K562 (cell line): ENCODE measurements at places on chromosomes 7 and 10.
A peak's percentile ranks its signal among the peaks of the same experiment; 100 is the strongest.

- H3K27me3 ChIP-seq: no peaks in the 10 kb centered on the region
- no peak overlapping the region for H3K4me3 ChIP-seq
- H3K27ac ChIP-seq: no peak overlapping the region
Measured at GRCh38 chr7:46811529-46811928, 770.4 kb downstream of the TNS3 start.

DNA sequence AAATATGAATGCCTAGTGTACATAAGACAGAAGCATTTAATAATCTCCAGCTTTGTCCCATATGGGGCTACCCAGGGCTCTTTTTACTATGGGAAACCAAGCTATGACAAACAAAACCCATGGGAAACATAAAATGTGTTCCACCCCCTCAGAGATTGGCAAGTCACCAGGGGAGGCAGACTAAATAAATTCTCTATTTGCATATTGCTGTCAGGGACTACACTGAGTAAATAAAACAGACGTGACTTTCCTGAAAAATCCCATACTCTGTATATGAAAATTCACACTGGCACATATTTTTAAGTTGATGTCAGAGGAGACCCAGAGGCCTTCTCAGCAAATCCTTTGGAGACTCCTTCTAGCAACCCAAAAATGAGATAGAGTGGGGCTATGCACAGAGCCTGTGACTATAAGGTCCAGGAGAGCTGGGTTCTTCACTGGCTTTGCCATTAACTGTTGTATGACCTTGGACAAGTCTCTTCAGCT lies 44.0 kb upstream of the HPSE2 start:
- no peak for DNase-seq
- H3K4me3 ChIP-seq: no peak overlapping the region
- no peaks in the 10 kb centered on the region for H3K27me3 ChIP-seq
- H3K36me3 ChIP-seq: no peaks in the 10 kb centered on the region

DNA sequence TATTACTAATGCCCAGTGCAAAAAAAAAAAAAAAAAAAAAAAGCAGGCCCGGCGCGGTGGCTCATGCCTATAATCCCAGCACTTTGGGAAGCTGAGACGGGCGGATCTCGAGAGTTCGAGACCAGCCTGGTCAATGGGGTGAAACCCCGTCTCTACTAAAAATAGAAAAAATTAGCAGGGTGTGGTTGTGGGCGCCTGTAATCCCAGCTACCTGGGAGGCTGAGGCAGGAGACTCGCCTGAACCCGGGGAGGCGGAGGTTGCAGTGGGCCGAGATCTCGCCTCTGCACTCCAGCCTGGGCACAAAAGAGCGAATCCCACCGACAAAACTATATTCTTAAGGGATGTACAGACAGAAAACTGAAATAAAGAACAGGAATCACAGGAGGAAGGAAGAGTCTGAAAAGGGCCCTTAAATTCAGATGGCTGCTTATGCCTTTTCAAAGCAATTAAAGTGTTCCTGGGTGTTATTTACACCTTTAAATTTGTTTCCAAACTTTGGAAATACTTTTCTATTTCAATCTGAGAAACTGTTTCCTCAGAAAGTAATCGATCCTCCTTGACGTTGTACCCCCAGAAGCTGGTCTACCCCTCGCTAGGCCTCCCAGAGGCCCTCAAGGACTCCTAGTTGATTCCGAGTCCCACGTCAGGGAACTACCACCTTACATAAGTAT lies 2.0 kb upstream of the KMT2E start:
- no peaks in the 10 kb centered on the region for H3K27me3 ChIP-seq
- peak overlapping the region; percentile 78 for H3K4me3 ChIP-seq
- peaks cover 43% of the 10 kb centered on the region for H3K36me3 ChIP-seq
- H3K27ac ChIP-seq: peak overlapping the region; percentile 98
- DNase-seq: peak; percentile 61
- peaks cover 28% of the 10 kb centered on the region for H3K4me1 ChIP-seq

DNA sequence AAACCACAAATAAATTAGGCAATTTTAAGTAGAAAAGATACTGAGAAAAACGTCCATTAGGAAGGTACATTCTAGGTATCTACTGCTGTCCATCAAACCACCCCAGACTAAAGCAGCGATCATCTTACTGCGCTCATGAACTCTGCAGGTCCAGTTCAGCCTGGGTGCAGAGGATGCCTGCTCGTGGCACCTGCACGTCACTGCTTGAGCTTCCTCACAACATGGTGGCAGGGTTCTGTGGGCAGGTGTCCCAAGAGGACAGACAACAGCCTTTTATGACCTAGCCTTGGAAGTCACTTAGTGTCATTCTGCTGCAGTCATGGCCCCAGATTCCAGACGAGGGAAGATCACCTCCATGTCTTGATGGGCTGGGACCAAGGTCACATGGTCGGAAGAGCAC lies 93.4 kb downstream of the MICALL2 start:
- no peak overlapping the region for H3K4me3 ChIP-seq
- H3K36me3 ChIP-seq: no peaks in the 10 kb centered on the region
- H3K4me1 ChIP-seq: peaks cover 32% of the 10 kb centered on the region

DNA sequence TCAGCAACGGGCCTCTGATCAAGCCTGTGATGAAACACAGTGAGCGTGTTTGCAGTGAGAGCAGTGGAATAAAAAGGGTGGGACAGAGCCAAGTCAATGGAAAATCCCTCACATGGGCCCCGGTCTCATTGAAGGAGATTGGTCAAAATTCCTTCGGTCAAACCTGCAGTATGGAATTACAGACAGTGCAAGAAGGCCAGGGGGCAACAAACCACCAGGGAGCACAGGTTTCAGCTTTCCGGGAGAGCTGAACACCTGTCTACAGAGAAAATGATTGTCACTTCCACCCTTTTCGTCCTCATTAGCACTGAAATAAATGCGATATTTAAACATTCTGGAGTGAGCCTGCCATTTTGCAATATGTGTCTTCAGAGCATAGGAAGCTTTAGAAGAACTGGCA lies 92.9 kb downstream of the GPR26 start:
- DNase-seq: no peak
- H3K27me3 ChIP-seq: no peaks in the 10 kb centered on the region; the same call in 2 of the 3 replicates
- no peak overlapping the region for H3K27ac ChIP-seq
- no peak overlapping the region for H3K4me3 ChIP-seq

DNA sequence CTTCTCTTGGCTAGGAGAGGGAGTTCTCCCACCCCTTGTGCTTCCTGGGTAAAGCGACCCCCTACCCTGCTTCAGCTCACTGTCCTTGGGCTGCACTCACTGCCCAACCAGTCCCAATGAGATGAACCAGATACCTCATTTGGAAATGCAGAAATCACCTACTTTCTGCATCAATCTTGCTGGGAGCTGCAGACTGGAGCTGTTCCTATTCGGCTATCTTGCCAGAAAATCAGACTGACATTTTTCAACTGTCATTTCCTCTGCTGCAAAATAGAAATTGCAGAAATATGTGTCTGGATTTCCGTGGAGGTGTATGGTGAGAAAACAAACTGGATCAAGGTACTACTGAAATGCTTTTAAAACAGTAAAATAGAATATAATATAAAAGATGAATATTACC lies 43.0 kb upstream of the CYP2C18 start:
- H3K27ac ChIP-seq: no peak overlapping the region
- DNase-seq: no peak
- H3K4me3 ChIP-seq: no peak overlapping the region

GRCh38 chr7:91128683-91129348 lies 135.4 kb upstream of the FZD1 start:
- H3K4me3 ChIP-seq: no peak overlapping the region
- no peak for DNase-seq

GRCh38 chr7:23165316-23165715 lies 16.5 kb upstream of the NUP42 start:
- H3K36me3 ChIP-seq: no peaks in the 10 kb centered on the region
- no peak overlapping the region for H3K27ac ChIP-seq
- no peaks in the 10 kb centered on the region for H3K4me1 ChIP-seq
- no peaks in the 10 kb centered on the region for H3K27me3 ChIP-seq
- H3K4me3 ChIP-seq: no peak overlapping the region

DNA sequence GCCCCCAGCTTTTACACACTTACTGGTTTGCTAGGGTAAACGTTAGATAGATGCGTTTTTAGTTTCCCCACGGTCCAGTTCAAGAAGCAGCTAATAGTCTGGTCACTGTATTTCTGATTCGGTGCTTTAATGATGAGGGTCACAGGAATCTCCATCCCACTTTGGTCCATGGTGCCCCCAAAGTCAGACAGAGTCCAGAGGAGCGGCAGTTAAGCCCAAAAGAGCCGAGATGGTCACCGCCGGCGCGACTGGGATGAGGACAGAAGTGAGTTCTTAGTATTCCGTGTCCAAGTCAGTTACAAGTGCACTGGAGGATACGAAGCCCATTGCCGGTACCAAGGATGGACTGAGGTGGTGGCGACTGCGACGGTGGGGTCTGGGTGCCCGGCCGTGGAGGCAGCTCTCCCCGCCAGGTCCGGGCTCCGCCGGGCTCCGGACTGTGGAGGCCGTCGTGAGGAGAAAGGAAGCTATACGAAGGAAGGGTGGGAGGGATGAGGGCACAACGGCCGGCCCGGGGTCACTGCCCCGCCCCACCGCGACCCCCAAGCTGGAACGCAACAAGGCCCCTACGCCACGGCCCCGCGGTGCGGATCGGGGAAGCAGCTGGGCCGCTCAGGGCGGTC lies 663 bp downstream of the HERPUD2 start:
- peak overlapping the region; percentile 77 for H3K27ac ChIP-seq
- H3K27me3 ChIP-seq: no peaks in the 10 kb centered on the region
- no peak for DNase-seq
- H3K36me3 ChIP-seq: peaks cover 5% of the 10 kb centered on the region; the same call in 1 of the 3 replicates
- H3K4me1 ChIP-seq: no peaks in the 10 kb centered on the region; the same call in 1 of the 3 replicates

DNA sequence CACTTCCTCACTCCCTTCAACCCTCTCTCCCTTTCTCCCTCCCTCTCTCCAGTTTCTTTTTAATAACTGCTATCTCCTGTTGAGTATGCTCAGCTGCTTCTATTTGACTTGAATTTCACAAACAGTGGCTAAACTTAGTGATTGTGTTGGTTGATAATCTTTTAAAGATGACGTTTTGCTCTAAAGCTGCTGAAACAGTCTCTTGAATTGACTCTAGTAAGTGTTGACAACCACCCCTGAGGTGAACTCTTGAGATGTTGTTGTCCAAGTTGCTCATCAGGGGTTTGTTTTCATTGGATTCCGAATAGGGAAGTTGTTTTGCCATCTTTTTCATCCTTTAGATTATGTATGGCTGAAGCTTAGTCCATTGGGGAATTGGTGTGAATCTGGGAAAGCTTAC lies 176.2 kb downstream of the TWIST1 start:
- H3K27ac ChIP-seq: no peak overlapping the region
- H3K4me1 ChIP-seq: no peaks in the 10 kb centered on the region
- DNase-seq: no peak
- no peaks in the 10 kb centered on the region for H3K27me3 ChIP-seq

GRCh38 chr10:119863951-119864565 lies 8.6 kb downstream of the MCMBP start:
- H3K4me3 ChIP-seq: no peak overlapping the region
- H3K27ac ChIP-seq: no peak overlapping the region
- H3K27me3 ChIP-seq: no peaks in the 10 kb centered on the region
- no peak for DNase-seq
- peaks cover 12% of the 10 kb centered on the region; the same call in 1 of the 3 replicates for H3K36me3 ChIP-seq

DNA sequence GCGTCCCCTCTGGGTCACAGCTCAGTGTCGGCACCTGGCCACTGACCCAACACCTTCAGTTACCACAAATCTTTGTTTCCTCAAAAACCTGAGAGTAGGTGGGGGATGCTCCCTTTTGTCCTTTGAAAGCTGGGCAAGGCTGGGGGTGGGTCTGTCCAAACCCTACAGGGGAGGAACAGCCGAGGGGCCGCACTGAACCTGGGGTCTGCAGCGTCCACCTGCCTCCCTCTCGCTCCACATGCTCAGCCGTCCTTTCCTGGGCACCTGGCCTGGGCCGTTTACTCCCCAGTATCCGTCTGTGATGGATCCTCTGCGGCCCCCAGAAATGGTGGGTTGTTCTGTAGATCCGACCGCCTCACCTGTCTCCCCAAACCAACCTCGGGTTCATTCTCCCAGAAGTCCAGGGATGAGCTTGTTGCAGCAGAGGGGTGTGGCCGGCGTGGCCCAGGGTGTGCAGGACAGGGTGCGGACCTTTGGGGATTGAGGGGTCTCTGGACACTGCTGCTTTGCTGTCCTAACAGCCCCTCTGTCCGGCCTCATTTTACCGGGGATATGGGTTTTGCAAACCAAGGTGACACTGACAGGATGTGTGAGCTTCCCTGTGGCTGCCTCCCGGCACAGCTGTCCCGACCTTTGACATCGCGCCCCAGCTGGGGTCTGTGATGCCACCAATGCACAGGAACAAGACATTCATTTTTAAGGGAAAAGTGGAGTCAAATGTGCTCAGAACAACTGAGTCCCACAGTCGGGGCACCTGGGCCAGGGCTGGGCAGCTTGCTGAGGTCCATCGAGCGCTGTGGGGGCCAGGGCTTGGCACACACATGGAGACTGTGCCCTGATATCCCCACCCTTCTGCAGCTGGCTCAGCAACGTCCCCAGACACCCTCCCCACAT lies 115.9 kb downstream of the VIPR2 start:
- peaks cover 9% of the 10 kb centered on the region; the same call in 2 of the 3 replicates for H3K36me3 ChIP-seq
- peaks cover 10% of the 10 kb centered on the region; the same call in 2 of the 3 replicates for H3K27me3 ChIP-seq
- DNase-seq: no peak
- no peak overlapping the region for H3K4me3 ChIP-seq

- H3K4me1 ChIP-seq: no peaks in the 10 kb centered on the region
- no peaks in the 10 kb centered on the region for H3K27me3 ChIP-seq
- H3K36me3 ChIP-seq: no peaks in the 10 kb centered on the region
- no peak for DNase-seq
Measured at GRCh38 chr10:58661336-58661735, 148.7 kb downstream of the BICC1 start.

DNA sequence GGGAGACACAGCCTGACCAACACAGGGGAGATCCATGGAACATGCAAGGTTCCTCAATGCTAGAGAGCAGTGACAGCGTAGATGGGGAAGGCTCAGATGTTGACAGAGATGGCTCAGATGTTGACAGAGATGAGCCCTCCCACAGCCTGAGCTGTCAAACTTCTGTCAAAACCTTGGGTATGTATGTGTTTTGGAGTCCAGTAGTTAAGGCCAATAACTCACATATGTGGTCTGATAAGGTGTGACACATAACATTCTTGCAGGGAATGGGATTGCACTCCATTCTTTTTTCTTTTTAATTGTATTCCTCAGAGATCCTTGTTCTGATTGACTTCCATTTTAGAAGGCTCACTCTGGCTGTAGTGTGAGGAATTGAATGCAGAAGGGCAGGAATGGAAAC lies 136.3 kb downstream of the C1GALT1 start:
- H3K36me3 ChIP-seq: no peaks in the 10 kb centered on the region
- H3K27ac ChIP-seq: no peak overlapping the region
- H3K27me3 ChIP-seq: no peaks in the 10 kb centered on the region
- H3K4me3 ChIP-seq: no peak overlapping the region
- H3K4me1 ChIP-seq: no peaks in the 10 kb centered on the region; the same call in 2 of the 3 replicates
